Central memory CD8-positive, alpha-beta T cell (primary cell): ENCODE measurements at places on chromosomes 12 and 14.

GRCh38 chr14:69615496-69616407 lies 4.4 kb downstream of the SUSD6 start:
- DNase-seq, result no peak

GRCh38 chr14:21024585-21025370 lies at the start of gene NDRG2:
NDRG2 (minus strand) TSS chr14:21025061; CDS start chr14:21023315, 1,746 bp downstream.
- peak; percentile 48 for DNase-seq

GRCh38 chr14:68714991-68715924 lies 77.6 kb downstream of the ZFP36L1 start:
- no peak for DNase-seq

DNA sequence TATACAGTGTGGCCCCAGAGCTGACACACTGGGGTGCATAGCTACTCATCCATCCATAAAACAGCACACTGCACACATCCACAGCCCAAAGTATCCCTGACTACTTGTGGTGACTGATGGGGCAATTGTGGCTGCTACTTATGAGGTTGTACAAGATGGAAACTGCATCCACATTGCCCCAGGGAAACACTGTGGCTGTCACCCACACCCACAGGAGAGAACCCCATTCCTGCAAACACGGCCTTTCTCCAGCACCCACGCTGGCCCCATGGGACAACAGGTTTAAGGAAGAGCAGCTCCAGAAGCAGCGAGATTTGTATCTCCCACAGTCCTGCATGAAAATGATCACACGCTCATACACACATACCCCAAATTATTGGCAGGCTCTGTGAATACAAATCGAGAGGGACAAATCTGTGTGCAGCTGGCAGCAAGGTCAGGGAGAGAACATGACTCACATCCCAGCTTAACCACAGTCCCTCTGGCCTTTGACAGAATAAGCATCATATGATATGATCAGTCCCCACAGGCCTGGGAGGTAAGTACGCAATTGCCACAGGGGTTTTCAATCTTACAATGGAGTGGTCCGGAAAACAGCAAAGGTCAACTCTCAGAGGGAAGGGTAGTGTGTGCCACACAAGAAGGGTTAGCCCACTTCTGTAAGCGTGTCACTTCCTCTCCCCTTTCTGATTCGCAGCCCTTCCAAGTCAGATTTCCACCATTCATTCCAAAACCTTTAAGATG lies 61.9 kb downstream of the ESR2 start:
- no peak for DNase-seq

- no peak for DNase-seq
Observed at GRCh38 chr14:75370416-75371205, 57.2 kb upstream of the JDP2 start.

DNA sequence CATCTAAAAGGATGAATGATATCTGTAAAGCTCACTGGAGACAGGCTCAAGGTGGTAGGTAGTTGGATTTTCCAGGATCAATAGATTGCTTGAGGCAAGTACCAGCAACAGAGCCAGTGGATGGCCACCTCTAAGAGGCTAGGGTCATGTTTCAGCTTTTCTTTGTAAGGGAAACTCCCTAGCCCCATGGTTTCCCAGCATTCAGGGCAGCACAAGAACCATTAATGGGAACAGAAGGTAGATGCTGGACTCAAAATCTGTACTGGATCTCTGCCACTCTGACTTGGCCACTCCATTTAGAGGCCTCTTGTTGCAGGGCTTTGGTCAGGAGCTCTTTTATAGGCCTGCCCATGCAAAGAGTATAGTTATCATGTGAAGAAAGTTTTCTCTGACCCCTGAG lies 76.1 kb upstream of the DYRK2 start:
- no peak for DNase-seq

- DNase-seq, result no peak
Observed at GRCh38 chr12:121872546-121873215, 14.0 kb upstream of the HPD start.

GRCh38 chr14:23047034-23047634 lies 5.1 kb downstream of the PSMB11 start:
- no peak for DNase-seq

DNA sequence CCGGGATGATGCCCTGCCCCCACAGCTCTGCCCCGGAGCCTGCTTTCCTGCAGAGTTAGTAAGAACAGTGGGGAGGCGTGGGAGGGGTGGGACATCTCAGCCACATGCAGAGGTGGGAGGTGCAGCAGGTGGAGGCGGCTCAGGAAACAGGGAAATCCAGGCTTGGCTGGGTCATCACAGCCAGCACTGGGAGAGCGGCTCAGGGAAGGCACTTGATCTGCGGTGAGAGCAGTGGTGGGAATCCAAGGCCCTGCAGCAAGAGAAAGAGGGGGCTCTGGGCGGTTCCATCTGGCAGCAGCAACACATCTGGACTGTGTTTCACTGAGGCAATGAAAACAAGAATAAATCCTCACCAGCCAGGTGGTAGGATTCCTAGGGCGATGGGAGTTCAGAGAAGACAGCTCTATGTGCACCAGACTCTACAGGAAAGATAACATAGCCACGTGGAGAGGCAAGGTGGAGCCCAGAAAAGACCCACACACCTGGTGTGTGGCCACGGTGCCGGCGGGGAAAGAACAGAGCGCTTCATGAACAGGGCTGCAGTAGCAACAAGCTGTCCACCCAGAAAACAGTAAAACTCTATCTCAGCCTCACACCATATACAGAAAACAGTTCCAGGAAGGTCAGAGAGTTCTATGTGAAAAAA lies 57.6 kb downstream of the CCDC85C start:
- DNase-seq, result no peak

DNA sequence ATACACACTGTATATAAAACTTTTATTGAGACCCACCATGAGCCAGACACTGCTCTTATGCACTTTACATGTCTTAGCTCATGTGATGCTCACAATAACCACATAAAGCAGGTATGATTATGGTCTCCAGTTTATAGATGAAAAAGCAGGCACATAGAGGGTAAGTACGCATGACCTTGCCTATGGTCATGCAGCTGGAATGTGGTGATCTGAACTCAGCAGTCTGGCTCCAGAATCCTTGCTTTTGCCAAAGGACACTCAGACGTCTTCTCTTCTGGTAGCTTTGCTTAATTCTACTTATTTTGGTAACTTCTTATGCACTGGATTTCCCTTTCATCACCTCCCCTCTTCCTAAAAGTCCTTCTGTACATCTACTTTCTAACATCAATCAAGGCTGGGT lies 103.3 kb upstream of the CRY1 start:
- no peak for DNase-seq

DNA sequence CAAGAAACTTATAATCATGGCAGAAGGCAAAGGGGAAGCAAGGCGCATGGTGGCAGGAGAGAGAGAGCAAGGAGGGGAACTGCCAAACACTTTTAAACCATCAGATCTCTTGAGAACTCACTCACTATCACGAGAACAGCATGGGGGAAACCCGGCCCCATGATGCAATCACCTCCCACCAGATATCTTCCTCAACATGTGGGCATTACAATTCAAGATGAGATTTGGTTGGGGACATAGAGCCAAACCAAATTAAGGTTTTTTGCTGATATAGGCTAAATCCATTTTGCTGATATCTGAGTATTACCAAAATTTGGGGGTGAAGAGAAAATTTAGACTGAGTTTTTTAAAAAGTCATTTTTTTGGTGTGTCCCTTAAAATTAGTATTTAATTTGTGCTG lies 54.9 kb upstream of the TMX1 start:
- no peak for DNase-seq

GRCh38 chr12:54019091-54019811 lies 9.0 kb upstream of the HOXC6 start:
- no peak for DNase-seq

- no peak for DNase-seq
Observed at GRCh38 chr12:81249976-81250375, 172.1 kb downstream of the ACSS3 start.

GRCh38 chr12:39405580-39405979 lies 37.3 kb downstream of the KIF21A start:
- no peak for DNase-seq

DNA sequence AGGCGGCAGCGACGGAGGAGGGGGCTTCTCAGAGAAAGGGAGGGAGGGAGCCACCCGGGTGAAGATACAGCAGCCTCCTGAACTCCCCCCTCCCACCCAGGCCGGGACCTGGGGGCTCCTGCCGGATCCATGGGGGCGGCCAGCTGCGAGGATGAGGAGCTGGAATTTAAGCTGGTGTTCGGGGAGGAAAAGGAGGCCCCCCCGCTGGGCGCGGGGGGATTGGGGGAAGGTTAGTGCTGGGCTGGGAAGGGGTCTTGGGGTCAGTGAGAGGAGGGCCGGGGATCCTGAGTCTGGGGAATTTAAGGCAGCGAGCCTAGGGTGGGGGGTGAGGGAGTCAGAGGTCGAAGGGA lies 203 bp downstream of the NFATC4 start:
- DNase-seq, result no peak

DNA sequence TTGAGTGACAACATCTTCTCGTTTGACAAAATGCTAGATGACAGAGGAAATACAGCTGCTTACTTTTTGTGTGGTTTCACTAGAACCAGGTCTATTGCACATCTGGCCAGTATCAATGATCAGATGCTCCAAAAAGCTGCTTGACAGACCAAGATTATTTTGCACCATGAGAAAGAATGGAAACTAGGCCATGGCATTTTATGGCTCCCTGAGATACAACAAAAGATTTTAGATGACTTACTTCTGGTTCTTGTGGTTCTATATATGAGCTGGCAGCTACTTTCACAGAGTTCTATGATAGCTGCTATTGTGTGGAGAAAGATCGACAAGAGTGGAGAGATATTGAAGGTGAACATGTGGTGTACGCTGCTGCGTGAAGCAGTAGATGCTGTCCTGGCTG lies 25.9 kb upstream of the PPFIBP1 start:
- DNase-seq, result no peak

GRCh38 chr12:53006810-53007309 lies 604 bp downstream of the EIF4B start:
- peak; percentile 56 for DNase-seq

GRCh38 chr12:67456431-67456901 lies 187.3 kb downstream of the CAND1 start:
- DNase-seq, result no peak

GRCh38 chr12:124685689-124686369 lies 118.4 kb upstream of the NCOR2 start:
- no peak for DNase-seq

DNA sequence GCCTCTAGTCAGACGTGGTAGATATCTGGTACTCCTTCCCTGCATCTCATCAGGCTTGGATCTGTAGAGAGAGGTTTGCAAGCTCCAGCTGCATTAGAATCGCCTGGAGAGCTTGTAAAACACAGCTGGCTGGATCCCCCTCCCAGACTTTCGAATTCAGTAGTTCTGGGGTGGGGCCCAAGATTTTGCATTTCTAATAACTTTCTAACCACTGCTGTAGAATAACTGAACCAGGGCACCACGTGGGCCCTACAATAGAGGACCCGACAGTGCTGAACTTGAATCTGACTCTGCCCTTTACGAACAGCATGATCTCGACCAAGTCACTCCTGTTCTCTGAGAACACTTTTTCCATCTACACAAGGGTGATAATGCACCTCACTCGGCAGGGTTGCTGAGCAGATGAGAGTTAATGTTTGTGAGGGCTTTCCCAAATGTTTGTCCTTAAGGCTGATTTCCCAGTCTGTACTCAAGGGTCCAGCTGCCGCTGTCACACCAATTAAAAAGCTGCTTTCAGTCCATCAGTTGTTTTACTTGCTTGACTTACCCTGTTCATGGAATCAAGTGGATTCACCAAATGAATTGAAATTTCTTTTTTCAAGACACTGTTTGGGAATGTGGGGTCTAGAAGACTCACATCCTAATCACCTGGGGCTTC lies 86.6 kb upstream of the SLC24A4 start:
- DNase-seq, result no peak

- DNase-seq, result no peak
Observed at GRCh38 chr12:12537421-12537820, 25.2 kb downstream of the DUSP16 start.
